Vagina (tissue), 2 donors: ENCODE measurements at places on chromosomes 6 and 20.

- no peak for DNase-seq
These were observed 514.3 kb upstream of the ID4 start for GRCh38 chr6:19322691-19323485.

DNA sequence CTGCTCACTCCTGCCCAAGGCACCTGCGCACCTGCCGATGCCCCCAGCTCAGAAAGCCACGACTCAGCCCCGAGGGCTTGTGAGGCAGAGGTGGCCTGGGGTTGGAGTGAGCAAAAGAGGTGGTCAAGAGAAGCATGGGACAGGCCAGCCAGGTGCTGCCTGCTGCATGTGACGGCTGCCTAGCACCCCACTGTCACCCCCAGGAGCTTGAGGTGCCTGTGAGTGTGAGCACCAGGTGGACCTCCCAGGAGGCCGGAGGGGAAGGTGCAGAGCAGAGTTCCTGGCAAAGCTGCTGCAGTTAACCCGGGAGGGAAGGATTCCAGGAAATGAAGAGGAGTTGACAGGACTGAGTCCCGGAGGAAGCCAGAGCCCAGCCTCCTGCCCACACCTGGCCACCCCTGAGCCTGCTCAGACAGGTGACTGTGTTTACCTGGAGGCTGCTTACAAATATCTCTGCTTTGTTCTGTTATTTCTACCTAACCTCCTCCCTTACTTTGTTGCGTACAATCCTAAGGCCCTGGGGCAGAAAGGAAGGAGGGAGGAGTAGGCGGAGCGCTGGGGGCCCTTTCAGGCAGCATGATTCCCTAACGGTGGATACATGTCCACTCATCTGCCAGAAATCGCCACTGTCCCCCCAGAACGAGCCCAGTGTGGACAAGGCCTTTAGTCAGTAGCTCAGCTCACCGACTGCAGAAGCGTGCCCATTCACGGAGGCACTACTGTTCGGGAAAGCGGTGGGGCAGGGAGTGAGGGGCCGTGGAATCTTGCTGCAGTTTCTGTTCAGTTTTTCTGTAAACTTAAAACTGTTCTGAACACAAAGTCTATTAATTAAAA lies 87.5 kb upstream of the MPC1 start:
- no peak for DNase-seq

DNA sequence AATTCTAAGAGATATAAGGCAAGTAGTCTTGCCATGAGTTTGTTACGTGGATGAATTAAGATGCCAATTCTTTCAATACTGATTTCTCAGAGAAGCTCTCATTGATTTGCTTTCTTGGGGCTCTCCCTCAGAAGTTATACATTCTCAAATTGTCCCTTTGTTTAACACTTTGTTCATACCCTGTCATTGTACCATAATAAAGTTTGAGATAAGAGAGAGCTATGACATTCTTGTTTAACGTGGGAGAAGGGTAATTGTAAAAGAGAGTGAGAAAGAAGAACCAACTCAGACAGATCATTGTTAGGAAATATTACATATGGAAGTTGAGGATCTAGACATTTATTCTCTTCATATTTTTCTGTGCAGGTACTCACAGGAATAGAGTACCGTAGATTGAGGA lies 19.1 kb downstream of the ACSS2 start:
- DNase-seq = no peak

DNA sequence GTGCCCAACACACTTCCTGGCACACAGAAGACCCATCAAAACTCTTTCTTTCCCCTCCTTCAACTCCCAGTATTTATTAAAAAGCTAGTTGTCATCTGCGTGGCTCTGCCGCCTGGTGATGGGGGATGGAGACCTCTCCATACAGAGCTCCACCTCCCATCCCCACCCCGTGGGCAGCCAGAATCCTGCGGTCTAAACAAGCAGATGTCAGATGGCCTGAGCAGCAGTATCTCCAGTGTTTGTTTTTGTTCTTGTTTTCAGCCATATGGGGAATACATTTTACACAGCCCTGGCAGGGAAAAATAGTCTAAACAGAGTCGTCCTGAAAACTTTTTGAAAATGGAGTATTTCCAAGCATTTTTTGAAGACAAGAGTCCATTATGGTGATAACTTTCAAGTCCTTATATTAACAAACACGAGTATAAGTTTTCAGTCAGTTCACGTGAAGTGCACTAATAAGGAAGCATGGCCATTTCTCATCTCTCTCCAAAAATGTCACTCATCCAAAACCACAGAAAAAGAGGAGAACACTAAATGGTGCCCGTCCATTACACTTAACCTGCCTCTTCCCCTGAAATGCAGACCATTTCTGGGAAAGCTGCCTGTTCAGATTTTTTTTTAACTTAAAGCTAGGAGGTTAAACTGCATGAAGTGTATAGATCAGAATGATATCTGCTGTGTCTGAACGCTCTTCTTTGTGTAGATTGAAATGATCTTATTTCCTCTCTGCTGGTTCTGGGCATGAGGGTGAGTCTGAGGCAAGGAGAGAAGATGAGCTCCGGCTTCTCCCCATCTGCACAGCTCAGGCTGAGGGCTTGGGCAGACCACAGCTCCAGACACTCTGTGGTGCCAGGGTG lies 91.0 kb downstream of the TCP11 start:
- no peak for DNase-seq

- no peak for DNase-seq
These were observed 138.9 kb upstream of the RALGAPA2 start for GRCh38 chr20:20851385-20851784.

DNA sequence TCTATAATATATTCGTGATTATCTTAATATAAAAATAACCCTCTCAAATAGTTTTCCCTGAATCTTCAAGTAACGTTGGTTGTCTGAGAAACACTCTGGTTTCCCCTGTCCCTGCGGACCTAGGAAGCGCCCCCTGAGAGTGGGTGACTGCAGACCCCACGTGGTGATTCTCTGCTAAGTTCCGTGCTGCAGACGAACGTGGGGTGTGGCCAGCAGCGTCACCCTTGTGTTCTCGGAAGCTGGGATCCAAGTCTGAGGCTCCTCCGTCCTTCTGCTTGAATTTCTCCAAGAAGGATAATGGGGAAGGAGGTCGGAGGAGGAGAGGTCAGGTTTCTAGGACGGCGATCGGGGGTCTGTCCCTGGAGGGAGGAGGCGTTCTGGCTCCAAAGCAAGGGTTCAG lies 16.6 kb upstream of the MAP1LC3A start:
- DNase-seq = no peak

- DNase-seq = no peak
These were observed 67.9 kb upstream of the GATA5 start for GRCh38 chr20:62543470-62544302.

GRCh38 chr20:61698598-61699494 lies 366.8 kb downstream of the TAF4 start:
- DNase-seq = no peak

GRCh38 chr20:14830899-14831298 lies 493.5 kb upstream of the FLRT3 start:
- DNase-seq = no peak

DNA sequence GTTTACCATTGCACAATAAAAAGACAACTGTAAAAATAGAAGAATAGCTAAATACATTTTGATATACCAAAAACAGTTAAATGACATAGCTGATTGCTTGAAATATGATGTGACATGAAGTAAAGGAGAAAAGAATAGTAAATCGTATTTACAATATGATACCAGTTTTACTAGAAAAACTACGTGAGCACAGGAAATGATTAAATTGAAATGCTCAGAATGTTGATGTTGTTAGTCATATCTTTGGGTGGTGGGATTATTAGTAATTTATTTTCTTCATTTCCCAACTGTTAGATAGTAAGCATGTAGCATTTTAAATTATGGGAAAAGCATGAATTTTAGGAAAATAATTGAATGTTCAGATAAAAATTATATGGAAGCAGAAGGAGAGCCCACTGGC lies 268.3 kb upstream of the TAB2 start:
- DNase-seq = no peak

GRCh38 chr6:71400852-71401251 lies 112.2 kb downstream of the OGFRL1 start:
- DNase-seq = no peak

GRCh38 chr20:62602550-62602949 lies 39.8 kb upstream of the SLCO4A1 start:
- DNase-seq = no peak

DNA sequence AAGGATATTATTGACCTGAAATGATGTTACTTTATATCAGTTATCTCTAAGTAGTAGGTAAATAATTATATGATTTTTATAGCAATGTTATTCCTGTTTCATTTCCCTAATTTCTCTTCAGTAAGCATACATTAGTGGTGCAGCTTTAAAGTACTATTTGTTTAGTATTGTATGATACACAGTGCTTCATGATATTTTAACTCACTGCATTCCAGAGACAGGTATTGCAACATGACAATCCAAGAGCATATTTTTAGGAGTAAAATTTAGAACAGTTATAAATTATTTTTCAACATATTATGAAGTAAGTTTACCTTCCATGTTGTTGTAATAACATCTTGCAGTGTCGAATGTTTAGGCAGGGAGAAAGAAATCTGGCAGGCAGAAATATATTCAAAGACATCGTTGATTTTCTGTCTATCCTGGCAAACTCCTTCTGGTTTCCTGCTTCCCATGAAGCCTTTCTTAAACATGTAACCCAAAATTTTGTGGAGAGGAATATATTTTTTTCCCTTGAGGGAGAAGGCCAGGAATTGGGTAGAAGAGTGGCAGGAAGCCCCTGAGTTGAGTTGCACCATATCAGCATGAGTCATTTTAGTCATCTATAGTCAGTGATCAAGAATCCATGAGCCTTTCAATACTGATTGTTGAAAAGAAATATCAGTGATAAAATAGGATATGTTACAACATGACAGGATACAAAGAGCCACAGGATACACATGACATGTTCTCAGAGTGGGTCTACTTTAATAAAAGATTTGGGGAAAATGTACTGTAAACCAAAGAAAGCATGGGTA lies 29.0 kb upstream of the PTCHD4 start:
- DNase-seq = no peak

DNA sequence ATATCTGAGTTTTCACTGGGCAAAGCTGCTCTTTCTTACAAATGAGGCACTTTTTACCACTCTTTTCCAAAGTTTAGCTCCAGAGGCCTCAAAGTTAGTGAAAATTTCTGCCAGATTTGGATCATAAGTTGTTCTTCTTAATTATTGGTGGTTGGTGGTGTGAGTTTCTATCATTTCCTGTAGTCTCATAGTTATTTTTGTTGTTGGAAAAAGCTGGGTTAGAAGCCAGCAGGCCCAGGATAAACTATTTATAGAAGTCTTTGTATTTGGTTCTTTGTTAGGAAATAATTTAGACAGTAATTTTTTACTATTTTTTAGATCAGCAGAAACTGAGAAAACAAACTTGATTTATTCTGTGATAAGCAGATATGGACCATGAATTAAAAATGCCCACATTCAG lies 10.6 kb downstream of the PFDN4 start:
- DNase-seq = no peak

DNA sequence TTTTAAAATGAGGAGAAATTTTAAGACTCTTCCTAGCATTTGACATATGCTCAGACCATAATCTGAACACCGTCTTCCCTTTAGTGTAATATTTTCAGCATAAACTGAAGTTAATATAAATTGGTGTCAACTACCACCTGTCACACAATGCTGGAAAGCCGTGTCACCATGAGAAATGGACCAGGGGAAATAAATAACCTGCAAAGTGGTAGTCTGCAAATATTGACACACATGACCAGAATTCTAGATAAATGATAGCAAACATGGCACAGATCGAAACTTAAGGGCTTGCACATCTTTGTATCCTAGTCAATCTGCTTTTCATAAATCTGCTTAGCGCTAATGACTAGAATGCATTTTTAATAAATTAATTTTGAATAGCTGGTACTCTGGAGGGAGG lies 191.9 kb downstream of the CD83 start:
- no peak for DNase-seq

DNA sequence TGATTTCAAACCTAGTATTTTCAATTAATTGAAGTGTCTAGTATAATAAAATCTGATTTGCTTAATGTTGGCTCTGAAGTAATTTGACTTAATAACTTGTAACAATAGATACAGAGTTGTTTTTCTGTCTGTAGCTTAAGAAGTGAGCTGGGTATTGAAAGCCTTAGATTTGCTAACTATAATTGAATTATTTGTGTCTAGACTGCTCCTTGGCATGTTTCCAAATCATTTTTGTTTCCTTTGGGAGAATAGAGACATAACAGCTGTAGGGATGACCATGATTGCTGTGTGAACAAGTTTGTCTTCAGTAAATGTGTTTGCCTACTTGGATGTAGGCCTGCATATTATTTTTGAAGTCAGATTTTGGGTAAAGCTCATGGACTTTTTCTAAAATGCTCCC lies 115.4 kb downstream of the SCAF8 start:
- DNase-seq = no peak
